Immature natural killer cell (primary cell): ENCODE measurements at places on chromosomes 4 and X.

DNA sequence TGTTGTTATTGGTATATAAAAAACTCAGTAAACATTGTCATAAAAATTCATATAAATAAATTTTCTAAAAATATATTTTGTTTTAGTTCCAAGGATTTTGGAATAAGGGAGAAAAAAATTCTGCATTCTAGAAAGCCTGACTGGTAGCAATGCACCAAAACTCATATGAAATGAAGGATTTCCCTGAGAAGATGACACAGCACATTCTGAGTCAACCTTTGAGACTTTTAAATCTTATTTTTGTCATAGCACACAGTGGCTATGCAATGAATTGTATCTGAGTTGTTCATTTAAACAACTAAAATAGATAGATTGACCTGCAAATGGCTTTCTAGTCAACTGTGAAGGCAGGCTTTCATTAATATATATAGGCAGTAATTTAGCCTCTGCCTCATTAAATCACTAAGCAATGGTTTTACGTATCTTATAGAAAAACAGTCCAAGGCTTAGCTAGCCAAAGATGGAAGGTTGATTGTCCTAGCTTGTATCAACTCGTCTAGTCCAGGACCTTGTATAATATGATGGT, 239.1 kb upstream of the NEIL3 start:
- no peak for DNase-seq

DNA sequence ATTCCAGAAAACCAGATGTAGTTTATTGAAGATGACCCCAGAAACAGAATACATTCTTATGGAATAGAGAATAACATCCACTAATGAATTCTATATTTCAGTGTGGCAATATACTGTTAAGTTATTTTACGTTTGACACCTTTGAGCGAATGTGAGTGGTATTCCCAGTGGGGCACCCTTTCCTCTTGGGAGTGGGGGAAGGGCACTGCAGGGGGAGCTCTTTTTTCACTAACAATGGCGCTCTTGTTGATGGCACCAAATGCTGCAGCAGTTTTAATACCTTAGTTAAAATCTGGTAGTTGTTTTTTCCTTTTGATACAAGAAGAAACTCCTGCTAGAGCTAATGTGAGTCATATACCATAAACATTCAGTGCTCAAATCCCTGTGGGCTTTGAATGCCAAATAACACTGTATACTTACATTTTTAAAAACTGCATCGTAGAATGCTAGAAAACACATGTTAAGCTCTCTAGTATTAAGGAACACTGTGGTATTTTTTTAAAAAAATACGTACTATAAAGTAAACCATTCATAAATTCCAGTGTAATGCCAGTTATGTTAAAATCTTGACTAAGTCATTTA, 178.5 kb downstream of the DCHS2 start:
- no peak for DNase-seq

DNA sequence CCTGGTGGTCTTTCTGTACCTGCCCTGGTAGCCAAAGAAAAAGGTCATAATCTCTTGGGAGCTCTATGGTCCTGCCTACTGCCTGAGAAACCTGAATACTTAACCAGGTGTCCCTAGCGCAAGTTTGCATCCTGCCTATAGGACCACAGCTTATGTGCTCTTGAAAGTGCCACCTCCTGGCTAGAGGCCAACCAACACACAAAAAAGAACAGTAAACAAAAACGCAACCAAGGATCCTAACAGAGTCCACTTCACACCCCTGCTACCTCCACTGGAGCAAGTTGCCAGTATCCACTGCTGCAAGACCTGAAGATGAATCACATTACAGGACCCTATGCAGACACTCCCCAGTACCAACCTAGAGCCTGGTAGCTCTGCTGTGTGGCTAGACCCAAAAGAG, 103.2 kb upstream of the PABPC5 start:
- no peak for DNase-seq

- no peak for DNase-seq
Measured at GRCh38 chrX:118448273-118448783, 47.3 kb upstream of the DOCK11 start.

DNA sequence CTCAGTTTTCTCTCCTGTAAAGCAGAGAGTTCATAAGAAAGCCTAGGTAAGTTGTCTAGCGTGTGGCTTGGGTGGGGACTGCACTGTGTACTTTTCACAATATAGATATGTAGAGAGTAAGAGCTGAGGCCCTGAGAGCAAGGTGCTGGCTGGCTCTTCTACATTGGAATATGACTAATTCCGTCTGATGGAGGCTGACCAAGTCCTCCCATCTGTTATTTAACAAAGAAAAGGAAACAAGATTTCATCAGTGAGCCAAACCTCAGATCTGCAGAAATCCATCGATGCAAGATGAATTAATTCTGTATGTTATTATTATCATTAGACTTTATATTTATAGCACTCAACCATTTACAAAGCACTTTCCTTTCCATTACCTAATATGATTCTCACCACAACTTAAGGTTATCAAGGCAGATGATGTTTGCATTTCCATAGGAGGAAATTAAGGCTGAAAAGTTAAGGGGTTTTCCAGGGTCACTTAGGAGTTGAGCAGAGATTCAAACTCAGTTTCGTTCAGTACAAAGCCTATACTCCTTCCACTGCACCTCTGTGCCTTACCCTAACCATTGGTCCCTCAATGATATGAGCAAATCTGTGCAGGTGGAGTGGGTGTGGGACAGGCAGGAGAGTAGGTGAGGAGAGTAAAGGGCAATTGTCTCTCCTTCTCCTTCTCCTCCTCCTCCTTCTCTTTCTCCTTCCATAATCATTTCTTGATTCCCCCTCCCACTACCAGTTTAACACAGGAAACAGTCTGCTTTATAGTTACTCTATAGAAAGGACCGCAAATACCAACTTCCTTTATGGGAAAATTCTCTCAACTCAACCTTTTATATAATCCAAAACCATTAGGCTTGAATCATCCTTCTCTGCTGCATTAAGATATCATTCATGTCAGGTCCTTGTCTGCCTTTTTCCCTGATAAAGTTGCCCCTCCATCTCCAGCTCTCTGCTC, 27.6 kb upstream of the SRD5A3 start:
- DNase-seq: no peak

DNA sequence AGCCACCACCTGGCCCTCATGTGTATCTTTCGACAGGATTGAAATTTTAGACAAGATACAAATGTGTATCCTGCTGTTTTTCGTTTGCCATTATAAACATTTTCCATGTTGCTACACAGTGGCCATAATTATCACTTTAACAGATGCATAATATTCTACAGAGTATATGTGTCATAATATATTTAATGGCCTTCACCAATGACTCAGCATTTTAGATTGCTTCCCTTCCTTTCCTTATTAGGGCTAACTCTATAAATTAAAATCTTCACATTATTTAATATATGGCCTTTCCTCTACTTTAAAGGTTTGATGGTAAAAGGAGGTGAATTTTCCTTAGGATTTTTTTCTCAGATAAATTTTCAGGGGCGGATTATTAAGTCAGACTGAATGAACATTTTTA, 97.4 kb downstream of the HS6ST2 start:
- no peak for DNase-seq

DNA sequence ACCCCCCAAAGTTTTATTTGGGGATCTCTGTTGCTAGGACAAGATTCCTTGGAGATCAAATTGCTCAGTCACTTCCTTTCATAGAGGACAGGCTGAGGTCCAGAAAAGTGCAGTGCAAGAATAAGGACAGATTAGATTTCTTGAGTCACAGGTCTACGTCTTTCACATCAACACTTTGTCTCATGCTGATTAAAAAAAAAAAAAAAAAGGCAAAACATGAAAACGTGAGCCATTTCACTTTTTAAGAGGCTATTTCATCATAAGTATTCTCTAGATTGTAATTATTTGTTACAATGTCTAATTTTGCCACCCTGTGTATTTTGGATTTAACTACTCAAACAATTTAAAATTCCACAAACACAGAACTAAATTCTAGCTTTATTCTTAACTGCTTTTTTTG, 647.0 kb downstream of the TRAM1L1 start:
- no peak for DNase-seq

DNA sequence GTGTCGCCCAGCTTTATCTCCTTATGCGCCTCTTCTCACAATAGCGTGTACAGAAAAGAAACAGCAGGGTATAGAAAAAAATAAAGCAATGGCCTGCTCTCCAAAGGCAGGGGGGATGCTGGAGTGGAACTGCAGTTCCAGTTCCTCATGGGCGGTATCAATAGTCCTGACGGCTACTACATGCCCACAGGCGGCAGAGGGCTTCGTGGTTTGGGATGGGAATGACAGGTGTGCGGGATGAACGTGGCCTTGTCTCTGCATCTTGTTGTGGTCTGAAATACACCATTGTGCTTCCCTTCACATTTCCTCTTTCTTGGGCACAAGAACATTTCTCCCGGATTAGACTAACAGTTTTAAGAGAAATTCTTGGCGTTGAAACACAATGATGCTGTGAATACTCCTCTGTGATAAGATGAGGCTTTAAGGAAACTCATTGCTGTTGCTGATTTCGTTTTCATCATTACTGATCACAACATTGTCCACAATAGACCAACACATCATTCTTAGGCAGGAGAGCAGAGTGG, 124.1 kb upstream of the IGFBP7 start:
- DNase-seq: no peak

DNA sequence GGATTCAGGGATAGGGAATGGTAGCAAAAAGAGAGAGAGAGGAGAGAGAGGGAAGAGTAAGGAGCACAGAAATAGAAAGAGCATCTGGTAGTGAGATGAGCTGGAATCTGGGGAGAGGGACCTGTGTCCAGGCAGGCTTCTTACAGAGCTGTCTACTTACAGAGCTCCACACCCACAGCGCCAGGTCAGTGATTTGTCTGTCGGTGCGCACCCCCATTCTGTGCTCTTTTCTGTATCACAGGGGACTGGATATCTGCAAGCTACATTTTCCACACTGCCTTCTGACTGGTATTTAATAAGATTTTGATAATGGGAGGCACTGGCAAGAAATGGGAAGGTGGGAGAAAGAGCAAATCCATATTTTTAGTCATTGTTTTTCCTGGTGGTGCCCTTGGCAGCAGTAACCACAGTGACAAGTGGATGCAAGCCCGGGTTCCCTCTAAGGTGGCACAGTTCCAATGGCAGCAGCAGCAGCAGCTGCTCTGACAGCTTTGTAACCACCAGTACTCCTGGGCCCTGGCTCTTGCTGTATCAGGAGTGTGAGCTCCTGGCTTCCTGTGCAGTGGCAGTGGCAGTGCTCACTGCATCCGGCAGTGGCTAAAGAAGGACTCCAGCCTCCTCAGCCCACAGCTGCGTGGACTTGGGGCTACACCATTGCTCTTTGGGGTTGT, 300.5 kb downstream of the TRIML1 start:
- no peak for DNase-seq

- no peak for DNase-seq
Measured at GRCh38 chr4:92399032-92399431, 95.3 kb downstream of the GRID2 start.

DNA sequence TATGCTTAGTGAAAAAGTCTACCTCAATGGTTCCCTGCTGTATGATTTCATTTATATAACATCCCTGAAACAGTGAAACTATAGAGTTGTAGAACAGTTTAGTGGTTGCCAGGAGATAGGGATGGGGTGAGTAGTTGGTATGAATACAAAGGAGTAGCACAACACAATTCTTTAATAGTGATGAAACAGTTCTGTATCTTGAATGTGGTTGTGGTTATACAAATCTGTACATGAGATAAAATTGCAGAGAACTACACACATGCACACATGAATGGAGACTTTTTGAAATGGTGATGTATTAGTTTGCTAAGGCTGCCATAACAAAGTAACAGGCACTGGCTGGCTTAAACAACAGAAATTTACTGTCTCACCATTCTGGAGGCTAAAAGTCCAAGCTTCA, 677.1 kb downstream of the ADGRL3 start:
- DNase-seq: no peak

GRCh38 chr4:150647008-150647407, 65.1 kb downstream of the MAB21L2 start:
- DNase-seq: no peak

DNA sequence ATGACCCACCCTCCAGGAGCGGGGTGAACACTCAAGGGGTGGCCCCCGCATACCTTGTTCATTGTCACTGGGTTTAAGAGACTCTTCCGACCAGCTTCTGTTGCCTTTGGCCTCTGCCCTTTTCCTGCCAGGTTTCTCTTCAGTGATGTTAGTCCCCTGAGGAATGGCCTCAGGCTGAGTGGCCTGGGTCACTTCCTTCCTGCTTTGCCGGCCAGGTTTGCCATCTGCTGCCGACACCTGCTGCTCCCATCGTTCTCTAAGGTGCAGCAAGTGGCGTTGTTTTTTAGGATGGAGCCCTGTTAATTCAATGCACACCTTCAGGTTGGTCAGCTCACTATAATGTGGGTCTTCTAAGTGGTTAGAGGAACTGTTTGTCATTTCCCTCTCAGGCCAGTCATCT, 34.2 kb downstream of the BCOR start:
- no peak for DNase-seq

DNA sequence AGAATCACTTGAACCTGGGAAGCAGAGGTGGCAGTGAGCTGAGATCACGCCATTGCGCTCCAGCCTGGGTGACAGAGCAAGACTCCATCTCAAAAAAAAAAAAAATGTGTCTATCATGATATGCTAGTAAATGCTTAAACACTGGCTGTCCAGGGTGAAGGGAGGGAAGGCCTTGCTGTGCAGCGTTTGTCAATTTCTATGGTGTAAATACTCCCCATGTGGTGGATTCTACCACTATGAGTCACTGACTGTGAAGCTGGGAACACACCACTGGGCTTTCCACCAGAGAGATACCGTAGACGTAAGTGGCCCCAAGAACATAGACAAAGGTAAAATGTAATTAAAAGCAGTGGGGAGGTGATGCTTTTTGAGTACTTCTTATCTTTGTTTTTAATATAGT, 51.3 kb upstream of the LEF1 start:
- DNase-seq: no peak

- DNase-seq: no peak
Measured at GRCh38 chr4:3745886-3746656, 20.1 kb upstream of the ADRA2C start.

GRCh38 chr4:184978211-184978610, 40.1 kb upstream of the HELT start:
- no peak for DNase-seq

DNA sequence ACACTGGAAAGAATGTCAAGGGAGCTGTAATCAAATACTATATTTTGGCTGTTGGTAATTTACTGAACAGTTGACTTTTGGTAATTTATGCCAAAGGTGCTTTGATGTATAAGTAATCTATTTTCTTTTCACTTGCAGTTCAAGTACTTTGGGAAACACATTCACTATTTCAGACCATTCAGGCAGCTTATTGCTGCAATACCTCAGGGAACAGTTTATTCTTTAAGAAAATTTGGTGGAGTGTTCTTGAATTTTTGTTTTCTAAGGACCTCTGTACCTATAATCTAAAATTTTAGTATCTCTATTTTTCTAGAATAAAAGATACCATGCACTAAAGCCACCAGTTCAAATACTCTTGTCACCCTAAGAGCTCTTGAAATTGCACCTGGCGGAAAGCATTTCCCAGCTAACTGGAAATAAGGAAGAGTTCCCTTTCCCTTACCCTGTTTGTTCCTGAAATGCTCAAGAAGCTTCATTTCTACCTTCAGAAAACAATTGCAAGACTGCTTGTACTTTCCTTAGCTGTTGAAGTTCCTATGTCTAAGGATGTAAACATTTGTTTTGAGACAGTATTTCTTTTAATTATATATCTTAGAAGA, 633.5 kb upstream of the FAT1 start:
- no peak for DNase-seq

GRCh38 chr4:137545461-137545861, 13.2 kb upstream of the PCDH18 start:
- DNase-seq: no peak

- DNase-seq: no peak
Measured at GRCh38 chrX:111265486-111265885, 4.8 kb downstream of the CAPN6 start.

- DNase-seq: peak; percentile 37
Measured at GRCh38 chr4:81052119-81053068, 21.9 kb downstream of the BMP3 start.
